ENCODE measurements at places on chromosomes 2 and 18.

DNA sequence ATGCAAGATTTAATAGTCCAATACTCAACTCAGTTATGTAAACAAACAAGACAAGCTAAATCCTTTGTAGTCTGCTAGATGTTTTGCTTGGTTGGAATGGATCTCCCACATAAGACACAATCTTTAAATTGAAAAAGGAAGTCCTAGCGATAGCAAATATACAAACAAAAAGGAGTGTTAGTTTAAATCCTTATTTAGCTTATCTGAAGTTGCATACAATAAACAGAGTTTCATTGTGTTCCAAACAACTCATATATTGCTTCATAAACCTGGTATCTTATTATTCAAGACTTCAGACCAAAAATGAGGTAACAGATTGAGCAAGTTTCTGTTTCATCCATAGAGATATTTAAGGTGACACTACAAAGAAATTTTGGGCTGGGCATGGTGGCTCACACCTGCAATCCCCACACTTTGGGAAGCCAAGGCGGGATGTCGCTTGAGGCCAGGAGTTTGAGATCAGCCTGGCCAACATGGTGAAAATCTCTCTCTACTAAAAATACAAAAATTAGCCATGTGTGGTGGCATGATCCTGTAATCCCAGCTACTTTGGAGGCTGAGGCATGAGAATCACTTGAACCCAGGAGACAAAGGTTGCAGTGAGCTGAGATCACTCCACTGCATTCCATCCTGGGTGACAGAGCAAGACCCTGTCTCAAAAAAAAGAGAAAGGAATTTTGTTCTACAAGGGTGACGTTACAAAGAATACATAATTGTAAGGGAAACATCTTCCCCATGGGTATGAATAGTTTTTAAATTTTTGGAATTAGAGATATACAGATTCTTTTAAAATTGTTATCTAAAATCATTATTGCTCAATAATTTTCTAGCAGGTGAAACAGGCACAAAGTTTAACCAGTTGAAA lies 150.5 kb upstream of the L3MBTL4 start:
- no peak for DNase-seq

DNA sequence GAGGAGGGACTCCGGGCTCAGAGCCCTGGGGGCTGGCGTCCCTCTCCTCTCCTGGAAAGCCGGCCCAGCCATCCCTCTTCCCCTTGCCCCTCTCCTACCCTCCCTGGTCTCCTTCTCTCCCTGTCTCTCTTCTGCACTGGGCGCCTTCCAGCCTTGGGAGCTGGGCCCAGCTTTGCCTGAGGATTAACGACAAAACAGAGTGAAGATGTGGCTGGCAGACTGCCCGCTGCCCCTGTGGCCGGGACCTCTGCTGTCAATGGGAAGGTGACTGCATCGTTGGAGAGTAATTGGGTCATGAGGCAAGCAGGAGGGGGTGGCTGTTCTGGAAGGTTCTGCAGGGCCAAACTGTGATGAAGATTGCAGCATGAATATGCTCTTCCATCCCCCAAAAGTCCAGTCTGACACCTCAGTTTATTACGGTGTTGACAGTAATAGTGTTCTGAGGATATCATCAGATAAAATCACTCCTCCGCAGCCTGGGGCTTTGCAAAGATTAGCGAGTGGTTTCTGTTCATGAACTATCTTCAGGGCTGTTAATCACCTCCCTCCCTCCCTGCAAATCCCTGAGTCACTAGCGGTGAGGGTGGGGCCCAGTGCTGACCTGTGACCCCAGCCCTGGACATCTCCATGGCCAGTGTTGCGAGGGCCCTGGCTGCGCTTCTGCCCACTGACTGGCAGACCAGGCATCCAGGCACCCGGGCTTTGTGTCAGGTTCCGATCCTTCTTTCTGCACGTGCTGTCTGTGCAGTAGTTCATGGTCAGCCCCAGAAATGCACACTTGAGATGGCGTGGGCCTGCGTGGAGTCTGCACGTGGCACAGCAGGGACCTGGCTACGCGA lies 23.0 kb downstream of the RTP5 start:
- DNase-seq, result no peak

- DNase-seq, result no peak
Measured at GRCh38 chr2:12769492-12770105, 52.9 kb downstream of the TRIB2 start.

GRCh38 chr2:112155331-112156151 lies 17.4 kb downstream of the FBLN7 start:
- no peak for DNase-seq

- DNase-seq, result no peak
Measured at GRCh38 chr2:231722721-231723307, 14.5 kb downstream of the PTMA start.

DNA sequence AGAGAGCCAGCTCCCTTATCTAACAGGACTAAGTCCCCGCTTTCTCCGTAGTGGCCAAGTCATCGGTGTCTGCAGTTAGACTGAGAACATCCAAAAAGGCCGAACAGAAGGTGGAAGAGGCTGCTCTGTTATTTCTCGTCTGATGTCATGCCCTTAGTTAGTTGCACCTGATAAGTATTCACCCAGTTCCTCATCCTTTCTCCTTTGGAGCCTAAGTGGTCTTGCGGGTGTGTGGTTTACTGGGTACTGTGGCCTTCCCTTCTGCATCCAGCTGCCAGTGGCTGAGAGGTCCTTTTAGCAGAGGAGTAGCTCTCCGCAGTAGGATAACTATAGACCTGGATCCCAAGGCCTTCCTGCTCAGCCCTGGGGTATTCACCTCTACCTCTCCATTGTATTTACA lies 211.6 kb downstream of the BCL2 start:
- DNase-seq, result no peak

- no peak for DNase-seq
Measured at GRCh38 chr2:6747433-6747832, 118.3 kb downstream of the CMPK2 start.

DNA sequence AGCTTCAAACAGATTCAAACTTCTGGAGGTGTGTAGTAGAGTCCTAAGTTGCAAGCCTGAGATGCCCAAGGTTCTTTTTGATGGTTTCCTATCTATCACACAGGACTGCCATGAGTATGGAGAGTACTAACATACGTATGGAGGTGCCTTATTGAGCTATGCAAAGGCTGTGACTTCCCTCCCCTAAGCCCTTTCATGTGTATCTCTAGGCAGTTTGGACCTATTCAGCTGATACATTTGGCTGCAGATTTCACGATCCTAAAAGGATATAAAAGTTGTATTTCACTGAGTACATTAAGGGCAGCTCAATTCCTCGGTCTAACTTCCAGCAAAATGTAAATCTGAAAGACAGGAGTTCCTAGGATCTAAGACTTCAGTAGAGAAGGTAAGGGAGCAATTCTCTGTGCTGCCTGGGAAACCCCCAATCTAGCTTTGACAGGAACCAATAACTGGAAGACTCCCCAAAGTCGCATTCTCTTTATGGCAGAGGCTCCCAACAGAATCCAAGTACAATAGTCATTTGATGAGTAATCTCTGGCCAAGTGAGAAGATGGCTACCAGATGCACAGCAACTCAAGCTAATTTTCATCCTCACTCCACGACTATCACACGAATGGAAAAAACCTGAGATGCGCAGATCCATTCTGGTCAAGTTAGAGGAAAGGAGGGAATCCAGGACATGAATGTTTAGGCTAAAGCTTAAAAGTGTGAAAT lies 83.8 kb downstream of the ATL2 start:
- DNase-seq, result no peak

GRCh38 chr18:69752737-69753380 lies 194.8 kb downstream of the CD226 start:
- DNase-seq, result no peak

- no peak for DNase-seq
Measured at GRCh38 chr2:31051258-31052140, 86.7 kb downstream of the GALNT14 start.

GRCh38 chr2:127985026-127985734 lies 42.7 kb downstream of the SAP130 start:
- DNase-seq, result no peak

GRCh38 chr2:222255090-222255489 lies 43.7 kb downstream of the PAX3 start:
- no peak for DNase-seq

GRCh38 chr18:35661483-35662146 lies 80.1 kb downstream of the GALNT1 start:
- DNase-seq, result no peak

- DNase-seq, result no peak
Measured at GRCh38 chr2:183069174-183069573, 9.4 kb upstream of the DUSP19 start.

DNA sequence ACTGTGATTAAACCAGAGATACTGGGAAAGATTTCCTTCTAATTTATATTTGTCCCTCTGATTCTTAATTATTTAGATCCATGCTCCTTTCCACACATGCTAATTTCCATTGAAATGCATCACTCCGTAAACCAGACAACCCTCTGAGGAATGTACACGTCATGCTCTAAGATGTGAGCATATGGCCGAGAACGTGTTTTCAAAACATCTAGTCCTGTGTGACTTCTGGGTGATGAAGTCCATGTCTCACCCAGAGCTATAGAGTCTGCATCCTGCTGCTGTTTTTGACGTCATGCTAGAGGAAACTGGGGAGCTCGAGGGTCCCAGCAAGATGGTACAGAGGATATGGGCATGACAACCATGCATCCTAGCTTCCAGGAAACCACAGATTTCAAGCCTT lies 53.6 kb downstream of the CAPN13 start:
- DNase-seq, result no peak

GRCh38 chr18:63138436-63139340 lies 180.9 kb downstream of the BCL2 start:
- no peak for DNase-seq

- DNase-seq, result no peak
Measured at GRCh38 chr2:70467831-70468779, 85.5 kb downstream of the TGFA start.

DNA sequence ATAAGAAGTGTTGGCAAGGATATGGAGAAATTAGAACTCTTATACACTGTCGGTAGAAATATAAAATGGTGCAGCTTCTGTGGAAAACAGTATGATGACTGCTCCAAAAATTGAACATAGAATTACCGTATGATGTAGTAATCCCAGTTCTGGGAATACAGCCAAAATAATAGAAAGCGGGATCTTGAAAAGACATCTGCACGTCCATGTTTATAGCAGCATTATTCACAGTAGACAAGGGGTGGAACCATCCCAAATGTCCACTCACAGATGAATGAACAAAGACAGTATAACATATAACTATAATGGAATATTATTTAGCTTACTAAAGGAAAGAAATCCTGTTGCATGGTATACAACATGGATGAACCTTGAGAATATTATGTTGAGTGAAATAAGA lies 257.7 kb downstream of the TDRD15 start:
- no peak for DNase-seq

DNA sequence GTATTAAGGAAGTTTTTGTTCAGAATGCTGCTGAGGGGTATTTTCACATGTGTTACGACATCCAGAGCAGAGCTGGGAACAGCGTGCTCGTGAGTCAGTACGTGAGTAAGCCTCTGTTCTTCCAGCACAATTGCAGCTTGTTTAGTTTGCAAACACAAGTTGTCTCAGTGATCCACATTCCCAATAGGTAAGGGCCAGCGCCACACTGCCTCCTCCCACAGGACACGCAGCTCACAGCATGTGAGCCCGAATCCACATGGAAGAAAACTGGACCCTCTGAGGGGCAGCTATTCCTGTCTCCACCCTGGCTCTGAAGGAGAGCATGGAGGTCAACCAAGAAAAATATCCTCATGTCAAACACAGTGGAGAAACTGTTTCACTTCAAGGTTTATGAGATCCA lies 173.9 kb upstream of the PID1 start:
- no peak for DNase-seq

- no peak for DNase-seq
Measured at GRCh38 chr2:7024261-7024660, 107.0 kb downstream of the RNF144A start.

DNA sequence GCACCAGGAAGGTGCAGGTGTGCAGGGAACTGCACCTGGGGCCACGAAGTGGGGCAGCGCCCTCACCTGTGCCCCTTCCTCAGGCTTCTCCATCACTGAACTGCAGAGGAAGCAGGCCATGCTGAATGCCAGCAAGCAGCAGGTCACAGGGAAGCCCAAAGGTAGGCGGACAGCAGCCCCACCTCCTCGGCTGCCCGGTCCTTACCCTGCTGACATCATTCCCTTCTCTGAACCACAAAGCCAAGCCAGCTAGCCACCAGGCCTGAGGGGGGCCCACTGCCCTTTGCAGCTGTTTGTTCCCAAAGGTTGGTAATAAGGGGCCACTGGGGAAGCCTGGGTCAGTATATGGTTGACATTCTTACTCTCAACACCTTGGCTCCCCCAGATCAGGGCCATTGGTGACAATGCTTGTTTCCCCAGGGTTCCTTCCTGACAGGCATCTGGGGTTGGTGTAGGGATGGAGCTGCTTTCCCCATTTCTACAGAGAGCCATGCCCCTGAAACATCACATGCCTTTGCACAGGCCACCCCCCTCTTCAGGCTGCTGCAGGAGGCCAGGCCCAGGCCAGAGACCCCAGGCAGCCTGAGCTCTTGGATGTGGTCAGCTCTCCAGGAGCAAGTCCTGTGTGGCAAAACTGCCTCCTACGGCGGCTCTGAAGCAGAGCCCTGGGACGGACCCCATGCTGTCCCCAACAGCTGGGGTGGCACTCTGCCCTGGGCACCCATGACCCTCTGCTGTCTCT lies 47.8 kb downstream of the FAM168B start:
- no peak for DNase-seq

- no peak for DNase-seq
Measured at GRCh38 chr18:10160251-10160650, 246.4 kb downstream of the VAPA start.

GRCh38 chr18:24659827-24660720 lies 199.6 kb downstream of the HRH4 start:
- DNase-seq, result peak; percentile 19

GRCh38 chr2:204010628-204011560 lies 74.3 kb downstream of the ICOS start:
- no peak for DNase-seq

All from activated T-helper 2 cell treated with anti-CD3 and anti-CD28 coated beads, Interferon-gamma antibody, Interleukin-2, Interleukin-4, amounts not matched to agents 10 μg/mL and 5 μg/mL and 100 μg/mL, durations not matched to agents 14 hours and 24 hours and 36 hours (primary cell).